Mesendoderm (in vitro differentiated cells): ENCODE measurements at places on chromosomes 5 and 9.

- H3K27ac ChIP-seq, result no peak overlapping the region
- H3K4me1 ChIP-seq, result no peaks in the 10 kb centered on the region
- no peaks in the 10 kb centered on the region for H3K36me3 ChIP-seq
Observed at GRCh38 chr9:125043631-125044030, 99.7 kb downstream of the SCAI start.

- no peak overlapping the region for H3K27ac ChIP-seq
- H3K36me3 ChIP-seq, result no peaks in the 10 kb centered on the region
- no peak overlapping the region for H3K4me3 ChIP-seq
- no peaks in the 10 kb centered on the region for H3K4me1 ChIP-seq
Observed at GRCh38 chr5:56666901-56667300, 148.4 kb upstream of the MAP3K1 start.

DNA sequence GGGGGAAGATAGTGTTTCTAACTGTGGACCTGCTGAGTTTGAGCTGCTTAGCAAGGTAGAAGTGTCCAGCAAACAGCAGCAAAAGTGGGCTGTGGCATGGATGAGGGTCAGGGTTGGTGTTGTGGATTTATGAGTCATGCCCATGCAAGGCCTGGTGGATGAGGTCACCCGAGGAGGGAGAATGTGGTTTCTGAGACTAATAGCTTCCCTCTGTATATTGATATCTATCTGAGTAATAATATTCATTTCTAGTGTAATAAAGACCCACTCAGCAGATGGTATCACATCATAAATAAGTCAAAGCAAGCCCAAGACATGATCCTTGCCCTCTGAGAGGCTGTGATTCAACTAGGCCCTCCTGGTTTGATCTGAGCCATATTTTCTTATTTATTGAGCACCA lies 597.8 kb upstream of the CLINT1 start:
- DNase-seq, result peak; percentile 14
- no peak overlapping the region for H3K27ac ChIP-seq
- no peaks in the 10 kb centered on the region for H3K4me1 ChIP-seq
- no peak overlapping the region for H3K4me3 ChIP-seq
- H3K27me3 ChIP-seq, result no peaks in the 10 kb centered on the region

DNA sequence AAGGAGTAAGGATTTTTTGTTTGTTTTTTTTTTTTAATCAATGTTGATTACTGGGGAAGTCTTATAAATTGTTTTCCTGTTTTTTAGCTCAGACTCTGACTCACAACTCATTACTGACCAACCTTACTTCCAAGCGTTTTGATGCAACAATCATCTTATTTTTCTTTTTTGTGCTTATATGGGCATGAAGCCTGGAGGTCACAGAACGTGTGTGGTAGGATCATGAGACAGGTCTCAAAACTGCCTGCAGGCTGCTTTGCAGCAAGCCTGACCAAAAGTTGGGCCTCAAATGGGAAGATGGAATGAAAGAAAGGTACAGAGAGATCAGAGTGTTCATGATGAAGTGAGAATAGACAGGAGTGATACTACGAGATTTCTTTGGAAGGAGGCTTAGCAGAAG lies 38.5 kb downstream of the SNCAIP start:
- no peaks in the 10 kb centered on the region for H3K27me3 ChIP-seq
- no peaks in the 10 kb centered on the region for H3K36me3 ChIP-seq
- H3K27ac ChIP-seq, result no peak overlapping the region
- no peak for DNase-seq
- H3K4me3 ChIP-seq, result no peak overlapping the region

DNA sequence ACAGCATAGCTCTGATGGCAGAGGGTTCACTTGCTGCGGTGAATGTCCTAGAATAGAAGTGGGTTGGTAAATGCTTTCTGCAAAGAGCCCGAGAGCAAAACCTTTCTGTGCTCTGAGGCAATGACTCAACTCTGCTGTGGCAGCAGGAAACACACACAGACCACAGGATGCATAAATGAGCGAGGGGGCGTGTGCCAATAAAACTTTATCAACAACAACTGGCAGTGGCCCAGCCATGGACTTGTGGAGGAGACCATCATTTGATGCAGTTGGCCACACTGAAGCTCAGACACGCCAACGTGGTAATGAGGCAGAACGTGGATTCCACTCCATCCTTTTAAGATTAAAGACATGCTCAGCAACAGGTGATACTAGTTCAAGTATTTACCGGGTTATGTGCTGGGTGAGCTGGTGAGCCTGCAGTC lies 6.8 kb downstream of the MRPL36 start:
- no peaks in the 10 kb centered on the region for H3K27me3 ChIP-seq
- H3K27ac ChIP-seq, result no peak overlapping the region
- H3K36me3 ChIP-seq, result peaks cover 2% of the 10 kb centered on the region
- H3K4me1 ChIP-seq, result no peaks in the 10 kb centered on the region
- peak; percentile 20 for DNase-seq
- no peak overlapping the region for H3K4me3 ChIP-seq

DNA sequence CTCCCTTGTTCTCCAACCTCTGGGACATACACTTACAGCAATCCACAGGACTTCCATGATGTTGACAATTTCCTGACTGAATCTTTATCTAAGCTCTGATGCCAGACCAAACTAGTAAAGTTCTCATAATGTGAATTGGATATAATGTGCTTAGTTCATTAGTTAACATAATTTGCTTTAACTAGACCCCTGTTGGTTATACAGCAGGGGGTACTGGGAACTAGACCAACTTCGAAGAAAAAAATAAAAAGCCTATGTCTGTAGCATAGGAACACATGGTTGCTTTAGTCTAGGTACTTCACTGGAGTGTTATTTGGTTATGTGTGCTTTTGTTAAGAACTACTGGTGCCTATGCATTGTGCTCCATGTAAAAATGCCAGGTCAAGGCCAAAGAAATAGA lies 173.8 kb downstream of the ADAMTS6 start:
- H3K27ac ChIP-seq, result no peak overlapping the region
- H3K4me1 ChIP-seq, result no peaks in the 10 kb centered on the region
- peak; percentile 16 for DNase-seq
- H3K36me3 ChIP-seq, result no peaks in the 10 kb centered on the region

- no peak overlapping the region for H3K27ac ChIP-seq
- no peaks in the 10 kb centered on the region for H3K27me3 ChIP-seq
- H3K4me1 ChIP-seq, result no peaks in the 10 kb centered on the region
- peak; percentile 21 for DNase-seq
- H3K36me3 ChIP-seq, result no peaks in the 10 kb centered on the region
Observed at GRCh38 chr5:146805081-146805480, 73.5 kb downstream of the PPP2R2B start.

GRCh38 chr5:113489299-113489698 lies 1.0 kb upstream of the MCC start:
- no peaks in the 10 kb centered on the region for H3K36me3 ChIP-seq
- no peaks in the 10 kb centered on the region for H3K27me3 ChIP-seq
- H3K4me1 ChIP-seq, result no peaks in the 10 kb centered on the region
- no peak overlapping the region for H3K27ac ChIP-seq
- no peak overlapping the region for H3K4me3 ChIP-seq

DNA sequence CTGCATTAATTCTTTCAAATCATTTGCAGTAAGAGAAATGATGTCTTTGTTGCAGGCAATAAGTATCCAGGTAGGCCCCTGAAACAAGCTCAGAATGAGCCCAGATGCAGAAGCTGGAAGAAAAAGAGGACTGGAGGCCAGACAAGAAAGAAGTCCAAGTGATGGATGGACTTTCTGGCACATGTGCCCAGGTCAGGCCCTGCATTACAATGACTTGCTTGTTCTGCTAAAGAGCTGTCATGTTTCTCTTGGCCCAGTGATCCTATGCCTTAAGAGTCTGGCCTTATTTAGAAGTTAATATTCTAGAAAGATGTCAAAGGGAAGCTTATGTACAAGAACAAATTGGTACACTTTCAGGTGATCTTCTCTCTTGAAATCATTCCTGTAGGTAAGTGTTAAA lies 64.8 kb downstream of the DPYSL3 start:
- peaks cover 3% of the 10 kb centered on the region for H3K4me1 ChIP-seq
- DNase-seq, result no peak
- H3K4me3 ChIP-seq, result no peak overlapping the region
- no peaks in the 10 kb centered on the region for H3K36me3 ChIP-seq
- H3K27ac ChIP-seq, result no peak overlapping the region
- H3K27me3 ChIP-seq, result no peaks in the 10 kb centered on the region

DNA sequence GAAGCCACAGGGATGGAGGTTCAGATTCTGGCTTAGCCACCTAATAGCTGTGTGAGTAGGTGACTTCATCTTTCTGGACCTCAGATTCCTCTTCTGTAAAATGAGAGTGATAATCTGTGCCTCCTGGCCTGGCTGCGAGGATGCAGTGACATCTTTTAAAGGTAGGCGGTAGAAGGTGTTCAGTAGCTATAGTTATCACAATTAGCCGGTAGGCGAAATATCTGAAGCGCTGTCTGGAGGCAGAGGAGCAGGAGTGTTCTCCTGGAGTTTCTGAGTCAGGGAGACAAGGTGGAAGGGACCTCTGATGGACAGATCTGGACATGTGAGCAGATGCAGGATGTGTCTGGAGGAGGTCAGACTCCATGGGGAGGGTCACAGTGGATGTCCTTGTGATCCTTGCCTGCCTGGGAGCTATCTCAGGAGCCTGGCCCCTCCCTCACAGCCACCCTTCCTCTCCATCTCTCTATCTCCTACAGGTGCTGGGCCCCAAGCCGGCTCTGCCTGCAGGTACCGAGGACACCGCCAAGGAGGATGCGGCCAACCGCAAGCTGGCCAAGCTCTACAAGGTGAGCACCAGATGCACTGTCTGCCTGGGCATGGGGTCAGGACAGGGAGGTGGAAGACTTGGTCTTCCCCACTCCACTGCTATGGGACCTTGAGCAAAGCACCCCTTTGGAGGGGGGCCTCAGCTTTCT lies 45.6 kb downstream of the GSN start:
- H3K4me3 ChIP-seq, result no peak overlapping the region
- DNase-seq, result no peak
- H3K36me3 ChIP-seq, result no peaks in the 10 kb centered on the region
- H3K4me1 ChIP-seq, result no peaks in the 10 kb centered on the region

DNA sequence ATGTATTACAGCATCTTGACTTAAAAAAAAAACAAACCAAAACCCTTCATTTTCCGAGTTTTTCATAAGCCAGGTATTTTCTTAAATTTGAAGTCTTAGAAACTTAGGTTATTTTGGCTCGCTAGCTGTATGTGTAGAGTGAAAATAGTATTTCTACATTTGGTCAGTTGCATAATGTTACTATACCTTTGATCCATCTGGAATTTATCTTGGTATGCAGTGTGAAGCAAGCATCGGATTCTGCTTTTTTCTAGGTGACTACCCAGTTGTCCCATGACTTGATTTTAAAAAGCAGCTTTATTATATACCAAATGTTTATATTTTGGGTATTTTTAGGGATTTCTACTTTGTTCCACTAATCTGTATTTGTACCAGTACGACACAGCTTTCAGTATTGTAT lies 27.7 kb downstream of the UBAP1 start:
- H3K36me3 ChIP-seq, result no peaks in the 10 kb centered on the region
- no peak overlapping the region for H3K4me3 ChIP-seq
- DNase-seq, result no peak
- H3K27me3 ChIP-seq, result no peaks in the 10 kb centered on the region
- no peaks in the 10 kb centered on the region for H3K4me1 ChIP-seq
- no peak overlapping the region for H3K27ac ChIP-seq

DNA sequence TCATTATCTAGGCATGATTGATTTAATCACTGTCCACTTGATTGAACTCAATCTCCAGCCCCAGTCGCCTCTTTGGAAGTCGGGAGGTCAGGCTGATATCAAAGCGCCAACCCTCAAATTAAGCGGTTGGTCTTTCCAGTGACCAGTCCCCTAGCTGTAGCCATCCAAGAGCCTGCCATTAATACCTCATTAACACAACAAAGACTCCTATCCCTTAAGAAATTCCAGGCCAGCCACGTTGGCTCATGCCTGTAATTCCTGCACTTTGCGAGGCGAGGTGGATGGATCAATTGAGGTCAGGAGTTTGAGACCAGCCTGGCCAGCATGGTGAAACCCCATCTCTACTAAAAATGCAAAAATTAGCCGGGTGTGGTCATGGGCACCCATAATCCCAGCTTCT lies 27.4 kb upstream of the GCNT1 start:
- no peak overlapping the region for H3K27ac ChIP-seq
- no peaks in the 10 kb centered on the region for H3K4me1 ChIP-seq
- peak; percentile 84 for DNase-seq
- H3K27me3 ChIP-seq, result no peaks in the 10 kb centered on the region
- no peaks in the 10 kb centered on the region for H3K36me3 ChIP-seq
- no peak overlapping the region for H3K4me3 ChIP-seq

- no peak overlapping the region for H3K27ac ChIP-seq
- H3K27me3 ChIP-seq, result no peaks in the 10 kb centered on the region
Observed at GRCh38 chr5:161022151-161022550, 170.1 kb upstream of the ATP10B start.

GRCh38 chr9:113572076-113572861 lies 108.7 kb downstream of the RGS3 start:
- DNase-seq, result no peak
- H3K4me1 ChIP-seq, result no peaks in the 10 kb centered on the region
- H3K4me3 ChIP-seq, result no peak overlapping the region
- H3K36me3 ChIP-seq, result no peaks in the 10 kb centered on the region
- H3K27ac ChIP-seq, result no peak overlapping the region
- no peaks in the 10 kb centered on the region for H3K27me3 ChIP-seq

DNA sequence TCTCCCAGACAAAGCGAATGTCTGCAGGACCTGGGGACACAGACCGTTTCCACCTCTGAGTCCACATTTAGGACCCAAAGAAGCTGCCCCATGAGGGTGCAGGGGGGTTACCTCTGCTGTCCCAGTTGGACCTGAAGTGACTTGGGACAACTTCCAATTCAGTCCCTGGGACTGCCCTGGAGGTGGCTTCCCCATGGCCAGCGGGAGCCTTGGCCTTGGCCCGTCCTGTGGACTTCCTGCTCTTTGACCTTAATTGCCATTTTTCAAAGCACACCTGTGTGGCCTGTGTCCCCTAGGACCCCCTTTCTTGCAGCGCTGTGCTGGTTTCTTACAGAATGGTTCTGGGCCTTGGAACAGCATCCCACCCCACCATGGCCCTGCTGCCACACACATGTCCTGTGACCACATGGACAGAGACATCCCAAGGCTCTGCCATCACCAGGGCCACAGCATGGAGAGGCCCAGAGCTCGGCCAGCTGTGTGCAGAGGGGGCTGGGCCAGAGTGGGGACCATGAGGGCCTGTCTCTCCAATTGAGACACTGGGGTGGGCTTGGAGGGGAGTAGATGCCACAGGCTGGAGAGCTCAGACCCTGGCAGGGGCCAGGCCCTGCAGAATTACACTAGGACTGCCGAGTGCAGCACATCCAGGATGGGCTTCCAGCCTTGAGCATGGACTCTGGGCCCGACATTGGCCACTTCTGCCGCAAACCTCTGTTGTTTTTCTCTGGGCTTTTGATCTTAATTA lies 45.8 kb downstream of the SECISBP2 start:
- peaks cover 13% of the 10 kb centered on the region for H3K36me3 ChIP-seq
- H3K4me1 ChIP-seq, result no peaks in the 10 kb centered on the region
- DNase-seq, result no peak
- H3K27ac ChIP-seq, result no peak overlapping the region
